ENCODE measurements at places on chromosomes 11 and 22.

GRCh38 chr11:111399187-111400031, 20.3 kb upstream of the POU2AF1 start:
- DNase-seq: no peak

- no peak for DNase-seq
Measured at GRCh38 chr11:134596404-134596803, 184.4 kb upstream of the B3GAT1 start.

DNA sequence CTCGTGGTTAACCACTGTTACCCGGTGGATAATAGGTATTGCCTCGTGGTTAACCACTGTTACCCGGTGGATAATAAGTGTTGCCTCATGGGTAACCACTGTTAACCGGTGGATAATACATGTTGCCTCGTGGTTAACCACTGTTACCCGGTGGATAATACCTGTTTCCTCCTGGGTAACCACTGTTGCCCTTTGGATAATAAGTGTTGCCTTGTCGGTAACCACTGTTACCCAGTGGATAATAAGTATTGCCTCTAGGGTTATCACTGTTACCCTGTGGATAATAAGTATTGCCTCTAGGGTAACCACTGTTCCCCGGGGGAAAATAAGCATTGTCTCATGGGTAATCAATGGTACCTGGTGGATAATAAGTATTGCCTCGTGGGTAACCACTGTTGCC, 15.0 kb upstream of the NXPE4 start:
- no peak for DNase-seq

DNA sequence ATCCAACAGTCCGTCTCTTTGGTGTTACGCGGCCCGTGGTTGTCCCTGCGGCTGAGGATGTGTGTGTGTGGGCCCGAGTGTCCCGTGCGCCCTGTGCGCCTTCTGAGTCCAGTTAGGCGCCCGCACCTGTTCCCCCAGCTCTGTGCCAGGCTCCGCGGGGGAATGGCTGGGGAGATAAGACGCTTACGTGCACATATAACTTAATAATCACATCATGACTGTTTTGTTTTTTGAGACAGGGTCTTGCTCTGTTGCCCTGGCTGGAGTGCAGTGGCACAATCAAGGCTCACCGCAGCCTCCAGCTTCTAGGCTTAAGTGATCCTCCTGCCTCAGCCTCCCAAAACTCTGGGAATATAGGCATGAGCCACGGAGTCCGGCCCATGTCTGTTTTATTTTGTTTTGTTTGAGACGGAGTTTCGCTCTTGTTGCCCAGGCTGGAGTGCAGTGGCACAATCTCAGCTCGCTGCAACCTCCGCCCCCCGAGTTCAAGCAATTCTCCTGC, 817 bp downstream of the ARL2 start:
- DNase-seq: no peak

DNA sequence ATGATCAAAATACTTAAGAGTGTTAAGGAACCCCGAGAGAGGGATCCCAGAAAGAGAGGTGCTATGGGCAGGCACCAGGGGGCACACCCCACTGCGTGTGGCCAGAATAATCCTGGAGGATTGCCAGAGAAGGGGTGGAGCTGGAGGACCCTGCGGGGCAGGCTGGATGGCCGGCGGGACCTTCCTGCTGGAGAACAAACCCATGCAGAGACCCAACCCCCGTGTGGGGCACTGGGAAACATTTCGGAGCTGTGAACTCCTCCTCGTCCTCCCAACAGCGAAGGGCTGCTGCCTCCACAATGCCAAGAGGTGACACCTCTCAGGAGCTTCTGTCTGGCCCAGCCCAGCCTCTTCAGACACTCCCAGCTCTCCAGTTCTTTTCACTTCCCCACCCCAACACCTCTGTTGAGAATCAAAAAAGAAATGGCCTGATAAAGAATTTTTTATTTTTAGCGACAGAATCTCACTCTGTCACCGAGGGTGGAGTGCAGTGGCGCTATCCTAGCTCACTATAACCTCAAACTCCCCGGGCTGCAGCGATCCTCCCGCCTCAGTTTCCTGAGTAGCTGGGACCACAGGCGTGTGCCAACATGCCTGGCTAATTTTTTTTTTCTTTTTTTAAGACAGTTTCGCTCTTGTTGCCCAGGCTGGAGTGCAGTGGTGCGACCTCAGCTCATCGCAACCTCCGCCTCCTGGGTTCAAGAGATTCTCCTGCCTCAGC, 25.6 kb downstream of the RHOD start:
- no peak for DNase-seq

GRCh38 chr22:45972889-45973253, 4.1 kb downstream of the WNT7B start:
- DNase-seq: no peak

- peak; percentile 95 for DNase-seq
Measured at GRCh38 chr22:45083659-45084305, 74.0 kb upstream of the PHF21B start.

- peak; percentile 82 for DNase-seq
Measured at GRCh38 chr11:89381094-89381493, 110.1 kb downstream of the NOX4 start.

DNA sequence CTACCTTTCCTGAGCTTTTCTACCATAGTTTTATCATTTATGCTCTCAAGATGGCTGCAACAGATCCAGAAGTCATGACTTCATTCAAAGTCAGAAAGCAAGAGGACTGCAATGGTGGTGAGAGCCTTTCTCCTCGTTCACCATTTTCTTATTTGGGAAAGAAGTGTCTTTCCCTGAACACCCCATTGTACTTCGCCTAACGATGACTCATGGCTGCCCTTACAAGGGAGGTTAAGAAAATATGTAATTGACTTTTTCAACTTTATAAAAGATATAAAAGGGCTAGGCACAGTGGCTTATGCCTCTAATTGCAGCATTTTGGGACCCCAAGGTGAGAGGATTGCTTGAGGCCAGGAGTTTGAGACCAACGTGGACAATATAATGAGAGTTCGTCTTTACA, 541.7 kb downstream of the METTL15 start:
- DNase-seq: peak; percentile 33

GRCh38 chr11:89477175-89477574, 14.0 kb downstream of the NOX4 start:
- DNase-seq: no peak

- DNase-seq: no peak
Measured at GRCh38 chr22:29476116-29476515, 3.9 kb upstream of the NEFH start.

- peak; percentile 56 for DNase-seq
Measured at GRCh38 chr11:86291466-86292262, 10.4 kb upstream of the HIKESHI start.

- no peak for DNase-seq
Measured at GRCh38 chr11:66676931-66677598, 622 bp downstream of the RBM4B start.

DNA sequence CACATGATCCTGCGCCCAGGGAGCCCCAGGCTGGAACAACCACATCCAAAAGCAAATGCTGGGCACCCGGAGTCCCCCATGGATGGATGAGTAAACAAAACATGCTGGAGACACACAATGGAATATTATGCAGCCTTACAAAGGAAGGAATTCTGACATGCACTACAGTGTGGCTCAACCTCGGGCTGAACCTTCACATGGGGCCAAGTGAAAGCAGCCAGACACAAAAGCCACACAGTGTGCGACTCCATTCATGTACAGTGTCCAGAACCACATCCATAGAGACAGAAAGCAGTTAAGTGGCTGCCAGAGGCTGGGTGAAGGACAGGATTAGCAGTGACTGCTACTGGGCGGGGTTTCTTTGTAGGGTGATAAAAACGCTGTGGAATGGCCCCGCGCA, 10.1 kb downstream of the POLR3H start:
- DNase-seq: no peak

- DNase-seq: no peak
Measured at GRCh38 chr11:35968386-35969088, 24.7 kb downstream of the LDLRAD3 start.

DNA sequence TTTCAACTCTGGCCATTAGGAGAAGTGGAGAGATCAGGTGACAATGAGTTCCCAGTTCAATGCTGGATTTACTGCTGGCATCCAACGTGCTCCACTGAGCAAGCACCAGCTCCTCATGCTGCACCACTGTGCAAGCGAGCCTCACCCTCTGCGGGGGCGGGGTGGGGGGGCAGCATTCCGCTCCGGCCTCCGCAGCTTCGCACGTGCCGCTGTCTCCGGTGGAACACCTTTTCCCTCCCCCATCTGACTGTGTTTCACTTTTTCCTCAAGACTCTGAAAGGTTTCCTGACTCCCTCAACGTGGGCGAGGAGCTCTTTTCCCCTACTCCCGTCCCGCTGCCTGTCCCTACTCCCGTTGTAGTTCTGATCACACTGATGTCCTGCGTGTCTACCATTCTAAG, 835 bp upstream of the RHOD start:
- DNase-seq: no peak

DNA sequence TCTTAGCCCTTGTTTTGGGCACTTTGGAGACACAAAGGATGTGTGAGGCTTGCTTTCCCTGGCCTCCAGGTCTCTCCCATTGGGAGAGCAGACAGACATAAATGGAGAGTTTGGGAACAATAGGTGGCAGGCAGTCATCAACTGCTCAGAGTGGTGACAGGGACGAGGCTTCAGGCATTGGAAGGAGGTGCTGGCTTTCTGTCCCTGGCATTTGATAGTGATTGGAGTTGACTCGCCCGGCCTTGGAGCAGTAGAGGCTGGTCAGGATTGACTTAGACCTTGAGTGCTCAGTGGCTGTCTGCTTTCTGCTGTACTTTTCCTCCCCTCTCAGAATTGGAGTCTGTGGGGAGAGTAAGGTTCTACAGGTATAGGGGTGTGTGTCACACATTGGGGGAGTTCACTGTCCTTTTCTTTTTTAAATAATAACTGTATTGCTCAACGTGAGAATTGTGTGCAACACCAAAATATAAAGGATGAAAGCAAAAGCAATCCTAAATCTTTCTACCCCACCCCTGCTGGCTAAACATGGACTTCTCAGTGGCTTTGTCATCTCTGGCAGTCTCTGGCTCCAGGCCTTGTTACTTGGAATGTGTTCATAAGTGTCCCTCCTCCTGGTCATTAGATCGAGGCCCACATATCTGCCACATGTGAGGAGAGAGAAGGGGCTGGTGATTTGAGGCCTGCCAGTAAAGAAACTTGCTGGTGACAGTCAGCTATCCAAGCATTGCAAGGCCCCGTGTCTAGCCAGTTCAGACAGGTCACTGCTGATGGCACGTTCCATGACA, 21.1 kb downstream of the SHISA8 start:
- DNase-seq: no peak

DNA sequence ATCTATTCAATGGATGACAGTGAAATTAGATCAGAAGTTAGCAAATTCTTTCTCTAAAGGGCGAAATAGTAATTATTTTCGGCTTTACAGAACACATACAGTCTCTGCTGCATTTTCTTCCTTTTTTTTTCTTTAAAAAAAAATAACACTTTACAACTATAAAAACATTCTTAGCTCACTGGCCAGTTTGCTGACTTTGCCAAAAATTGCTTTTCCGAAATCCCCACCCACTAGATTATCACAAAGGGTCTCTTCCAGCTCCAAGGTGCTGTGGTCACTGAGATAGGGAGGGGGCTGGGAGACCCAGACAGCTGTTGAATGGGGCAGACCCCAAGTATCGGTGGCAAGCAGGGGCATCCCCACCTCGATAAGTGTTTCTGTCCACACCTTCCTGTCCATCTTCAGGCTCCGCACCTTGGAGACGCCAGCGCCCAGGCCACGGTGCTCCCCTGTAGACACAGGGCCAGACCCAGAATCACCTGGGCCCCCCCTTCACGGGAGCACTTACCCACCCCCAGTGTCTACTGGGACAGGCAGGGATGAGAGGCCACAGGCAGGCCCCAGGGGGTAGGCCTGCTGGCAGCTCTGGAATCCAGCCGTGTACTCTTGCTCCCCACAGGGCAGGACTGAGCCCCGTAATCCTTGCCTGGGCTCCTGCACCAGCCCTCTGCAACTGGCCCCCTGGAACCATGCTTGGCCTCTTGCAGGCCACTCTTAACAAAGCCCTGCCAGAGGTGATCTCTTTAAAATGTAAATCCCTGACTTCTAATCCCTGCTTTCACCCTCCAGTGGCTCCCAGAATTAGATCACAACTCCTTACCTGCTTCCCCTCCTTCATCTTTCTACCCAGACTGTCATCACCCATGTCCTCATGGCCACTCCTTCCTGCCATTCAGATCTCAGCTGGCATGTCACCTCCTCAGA, 31.5 kb upstream of the PDE2A start:
- DNase-seq: no peak

DNA sequence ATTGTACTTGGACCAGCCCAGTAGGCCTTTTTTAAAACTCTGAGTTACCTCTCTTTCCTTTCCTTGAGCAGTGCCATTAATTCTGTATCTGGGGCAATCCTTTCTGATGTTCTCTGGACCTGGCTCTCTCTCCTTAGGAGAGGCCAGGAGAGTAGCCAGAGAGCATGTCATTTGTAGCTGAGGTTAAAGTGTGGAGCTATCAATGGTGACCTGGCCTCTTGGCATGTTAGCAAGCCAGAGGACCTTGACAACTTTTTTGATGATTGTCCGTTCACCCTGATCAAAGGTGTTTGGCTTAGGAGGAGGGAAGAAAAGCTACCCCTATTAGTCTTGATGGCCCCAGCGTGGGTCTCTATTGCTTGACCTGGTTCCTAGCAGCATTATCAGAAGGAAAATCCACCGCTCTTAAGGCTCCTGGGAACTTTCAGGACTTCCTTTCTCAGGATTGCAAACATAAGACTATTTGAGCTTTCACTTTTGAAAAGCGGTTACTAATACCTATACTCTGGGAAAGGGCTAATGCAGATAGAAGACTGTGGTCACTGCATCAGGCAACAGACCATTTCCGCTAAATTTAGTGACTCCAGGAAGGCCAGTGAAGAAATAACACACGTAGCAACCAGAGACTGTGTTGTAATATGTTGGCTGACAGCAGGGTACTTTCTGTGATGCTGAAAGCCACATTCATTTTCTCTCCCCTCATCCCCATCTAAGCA, 18.2 kb downstream of the LIMK2 start:
- no peak for DNase-seq

DNA sequence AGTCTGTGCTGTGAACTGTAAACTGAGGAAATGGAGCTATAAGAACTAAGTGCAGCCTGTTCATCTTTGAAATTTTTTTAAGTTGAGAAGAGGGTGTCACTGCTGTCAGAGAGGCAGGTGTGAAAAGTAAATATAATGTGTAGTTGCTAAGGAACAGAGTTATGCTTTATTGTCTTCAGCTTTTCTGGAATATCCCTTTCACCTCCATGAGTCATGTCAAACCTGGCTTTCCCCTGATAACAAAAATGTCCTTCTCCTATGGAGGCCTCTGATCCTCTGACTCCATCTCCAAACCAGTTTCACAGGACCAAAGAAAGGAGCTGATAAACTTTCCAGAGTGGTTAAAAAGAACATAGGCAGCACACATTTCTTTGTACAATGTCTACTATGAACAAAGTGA, 12.8 kb upstream of the MUC15 start:
- DNase-seq: no peak

All from LHCN-M2 (cell line).